ENCODE measurements at places on chromosomes 5 and 9.

GRCh38 chr5:346229-346935 is 24.9 kb downstream of the AHRR start:
- no peak for DNase-seq

DNA sequence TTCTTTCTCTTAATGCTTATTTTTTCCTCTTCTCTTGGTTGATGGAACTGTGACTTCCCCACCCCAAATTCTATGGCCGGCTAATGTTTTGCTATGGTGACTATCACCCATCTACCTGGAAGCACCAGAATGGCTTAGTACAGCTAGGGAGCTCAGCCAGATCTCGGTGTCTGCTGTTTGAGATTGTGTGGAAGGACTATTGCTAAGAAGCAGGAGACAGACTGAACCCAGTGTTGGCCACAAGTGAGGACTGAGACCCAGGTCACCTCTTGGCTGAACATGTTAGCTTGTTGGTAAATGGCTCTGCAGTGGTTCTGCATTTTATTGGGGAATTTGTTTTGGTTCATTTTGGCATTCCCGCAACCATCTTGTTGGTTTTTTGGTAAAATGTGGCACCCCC is 2.7 kb downstream of the PRRC2B start:
- no peak for DNase-seq

GRCh38 chr5:39560726-39561125 is 135.9 kb upstream of the DAB2 start:
- DNase-seq: no peak

DNA sequence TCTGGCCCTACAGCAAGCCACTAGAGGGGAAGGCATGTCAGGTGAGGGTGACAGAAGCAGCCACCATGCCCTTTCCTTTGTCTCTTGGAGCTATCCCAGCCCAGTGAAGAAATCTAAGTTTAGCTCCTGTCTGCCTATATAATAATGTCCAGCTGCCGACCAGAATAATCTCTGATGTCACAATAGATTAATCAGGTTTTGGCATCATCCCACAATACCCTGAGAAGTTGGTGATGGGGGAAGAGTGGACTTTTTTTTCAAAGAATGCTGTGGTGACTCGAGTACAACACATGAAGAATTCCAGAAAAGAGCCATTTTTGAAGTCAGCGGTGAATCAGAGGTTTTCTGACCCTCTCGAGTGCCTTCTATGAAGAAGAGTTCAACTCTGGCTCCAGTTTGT is 1.7 kb upstream of the TSLP start:
- DNase-seq: no peak

GRCh38 chr5:145834554-145834916 is 607 bp downstream of the PRELID2 start:
- DNase-seq: no peak

DNA sequence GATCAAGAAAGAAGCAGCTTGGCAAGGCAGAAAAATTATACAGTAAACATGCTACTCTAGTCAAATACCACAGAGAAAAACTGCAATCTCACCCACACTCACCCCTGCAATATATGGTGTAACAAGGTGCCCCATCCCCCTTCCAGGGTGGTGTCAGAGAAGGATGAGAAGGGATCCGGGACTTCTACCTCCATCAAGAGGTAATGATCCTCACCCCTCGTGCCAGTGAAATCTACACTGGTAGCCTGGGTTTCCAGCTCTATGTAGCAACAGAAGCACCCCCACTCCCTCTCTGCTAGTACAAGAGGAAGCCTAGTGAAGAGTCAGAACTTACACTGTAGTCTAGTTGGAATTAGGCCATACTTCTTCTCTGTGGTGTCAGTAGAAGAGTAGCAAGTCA is 18.9 kb downstream of the SLCO4C1 start:
- DNase-seq: peak; percentile 88

DNA sequence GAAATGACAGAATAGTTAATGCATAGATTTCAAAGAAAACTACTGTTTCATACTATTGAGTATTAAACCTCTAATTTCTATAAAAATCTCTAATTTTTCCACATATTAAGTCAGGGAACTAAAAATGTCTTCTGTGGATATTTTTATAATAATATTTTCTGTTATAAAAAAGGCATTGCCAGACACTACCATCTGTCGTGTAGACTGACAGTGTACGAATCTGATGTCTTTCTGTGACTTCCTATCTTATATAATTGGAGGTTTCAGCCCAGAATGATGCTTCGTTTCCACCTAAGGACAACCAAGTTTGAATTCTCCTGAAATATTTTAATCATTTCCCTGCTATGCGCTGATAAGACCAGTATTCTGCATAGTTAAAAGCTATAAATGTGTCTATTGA is 456.6 kb upstream of the ARRDC3 start:
- DNase-seq: no peak

DNA sequence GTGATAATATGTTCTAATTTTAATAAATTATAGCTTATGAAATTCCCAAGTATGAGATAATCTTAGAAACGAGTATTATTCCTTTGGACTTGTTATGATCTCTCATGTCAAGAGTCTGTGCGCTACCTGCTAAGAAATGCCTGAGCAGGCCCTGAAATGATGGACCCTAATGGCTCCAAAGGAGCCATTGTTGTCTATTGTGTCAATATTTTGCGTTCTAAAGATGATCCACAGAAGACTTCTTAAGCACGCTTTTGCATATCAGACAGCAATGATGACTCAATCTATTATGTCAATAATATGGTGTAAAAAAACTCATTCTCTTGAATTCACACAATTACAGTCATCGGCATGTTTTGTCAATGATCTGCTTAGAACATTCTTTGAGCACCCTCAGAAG is 306.1 kb downstream of the KIAA0825 start:
- no peak for DNase-seq

GRCh38 chr9:89413963-89414638 is 83.8 kb downstream of the SEMA4D start:
- DNase-seq: no peak

DNA sequence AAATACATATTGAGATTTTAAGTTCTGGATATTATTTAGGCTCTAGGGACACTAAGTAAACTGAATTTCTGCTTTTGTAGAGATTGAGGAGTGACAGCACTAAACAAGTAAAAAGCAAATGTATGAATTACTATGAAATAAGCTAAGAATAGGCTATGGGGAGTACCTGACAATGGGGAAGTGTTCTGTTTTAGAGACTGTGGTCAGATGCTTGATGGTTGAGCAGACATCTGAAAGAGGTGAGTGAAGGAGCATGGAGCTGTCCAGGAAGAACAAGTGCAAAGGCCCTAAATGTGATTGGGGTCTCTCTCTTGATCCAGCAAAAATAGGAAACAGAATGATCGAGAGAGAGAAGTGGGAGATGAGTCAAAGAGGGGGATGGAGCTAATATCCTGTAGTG is 111.7 kb downstream of the JAKMIP2 start:
- no peak for DNase-seq

DNA sequence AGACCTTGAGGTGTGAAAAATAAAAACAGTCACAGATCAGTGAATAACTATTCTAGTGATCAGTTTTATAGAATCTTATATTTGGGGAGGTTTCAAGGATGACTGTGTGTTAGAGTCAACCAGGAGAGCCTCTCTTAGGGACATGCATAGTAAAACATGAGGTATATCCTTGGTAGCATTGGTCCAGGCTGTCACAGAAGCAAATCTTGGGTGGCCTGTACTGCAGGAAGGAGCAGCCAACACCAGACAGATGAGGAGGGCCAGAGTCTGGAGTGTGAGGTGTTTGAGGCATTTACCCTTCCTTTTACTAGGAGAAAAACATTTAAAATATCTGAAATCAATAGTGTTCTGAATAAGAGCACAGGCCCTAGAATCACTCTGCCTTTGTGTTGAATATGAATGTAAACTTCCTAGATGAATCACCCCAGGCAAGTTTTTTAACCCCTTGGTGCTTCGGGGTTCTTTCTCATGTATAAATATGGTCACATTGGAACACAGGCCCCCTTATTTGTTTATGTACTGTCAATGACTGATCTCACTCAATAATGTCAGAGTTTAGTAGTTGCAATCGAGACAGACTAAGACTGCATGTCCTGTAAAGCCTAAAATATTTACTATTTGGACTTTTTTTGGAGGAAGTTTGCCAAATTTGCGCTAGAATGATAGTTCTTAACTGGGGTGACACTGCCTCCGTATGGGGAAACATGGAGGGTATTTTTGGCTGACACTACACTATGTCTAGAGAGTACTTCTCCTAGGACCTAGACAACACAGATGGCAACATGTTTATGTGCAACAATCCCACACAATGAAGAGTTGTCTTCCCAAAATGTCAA is 416.5 kb upstream of the POU5F2 start:
- no peak for DNase-seq

DNA sequence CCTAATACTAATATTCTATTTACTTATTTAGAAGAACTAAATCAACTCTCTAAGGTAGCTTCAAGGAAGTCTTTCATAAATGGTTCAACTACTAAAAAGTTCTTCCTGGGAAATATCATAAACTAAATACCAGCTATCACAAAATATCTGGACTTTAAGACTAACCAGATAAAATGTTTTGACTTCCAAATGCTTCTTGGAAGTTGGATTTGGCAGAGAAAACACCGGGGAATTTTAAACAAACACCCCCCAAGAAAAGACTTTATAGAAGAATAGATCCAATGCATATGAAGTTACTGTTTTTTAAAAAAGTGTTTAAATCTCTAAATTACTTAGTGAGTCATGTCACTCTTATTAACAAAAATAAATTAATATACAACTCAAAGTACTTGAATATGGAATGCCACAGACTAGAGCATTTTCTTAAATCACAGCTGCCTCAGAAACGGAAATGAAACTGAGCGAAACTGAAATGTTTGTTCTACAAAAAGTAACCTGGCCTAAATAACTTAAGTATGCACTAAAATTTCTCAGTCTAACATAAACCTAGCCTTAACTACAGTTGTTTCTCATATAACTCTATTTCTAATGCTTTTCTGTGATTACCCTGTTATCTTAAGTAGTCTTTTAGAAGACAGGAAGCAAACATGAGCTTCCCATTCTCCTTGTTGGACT is 6.8 kb downstream of the ABCA1 start:
- DNase-seq: no peak

- no peak for DNase-seq
Measured at GRCh38 chr9:37421914-37422288, 595 bp upstream of the GRHPR start.

- DNase-seq: no peak
Measured at GRCh38 chr9:104960662-104961061, 32.7 kb upstream of the ABCA1 start.

DNA sequence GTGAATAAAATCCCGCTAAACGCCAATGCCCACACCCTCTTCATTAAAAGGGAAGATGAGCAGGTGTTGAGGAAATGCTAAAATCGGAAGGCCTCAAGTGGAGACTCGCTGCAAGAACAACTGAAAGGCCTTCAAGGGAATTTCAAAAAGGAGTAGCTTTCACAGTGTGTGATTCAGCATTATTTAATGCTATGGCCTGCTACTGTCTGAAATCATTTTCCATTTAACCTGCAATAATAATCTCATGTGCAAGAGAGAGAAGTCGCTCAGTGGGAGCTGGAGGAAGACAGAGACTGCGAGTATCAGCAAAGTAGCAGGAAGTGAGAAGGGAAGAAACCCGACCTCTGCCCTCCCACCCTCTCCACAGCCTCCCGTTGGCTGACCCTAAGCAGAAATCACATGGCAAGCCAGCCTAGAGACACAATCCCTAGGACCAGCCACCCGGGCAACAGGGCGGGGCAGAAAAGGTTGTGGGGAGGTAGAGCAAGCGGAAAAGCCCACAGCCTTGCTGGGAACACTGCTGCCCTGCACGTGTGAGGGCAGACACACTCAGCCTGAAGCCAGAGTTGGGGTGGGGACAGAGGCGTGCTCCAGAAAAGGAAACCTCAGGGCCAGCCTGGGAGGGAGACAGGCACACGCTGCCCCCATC is 39.9 kb upstream of the CTSL start:
- no peak for DNase-seq

DNA sequence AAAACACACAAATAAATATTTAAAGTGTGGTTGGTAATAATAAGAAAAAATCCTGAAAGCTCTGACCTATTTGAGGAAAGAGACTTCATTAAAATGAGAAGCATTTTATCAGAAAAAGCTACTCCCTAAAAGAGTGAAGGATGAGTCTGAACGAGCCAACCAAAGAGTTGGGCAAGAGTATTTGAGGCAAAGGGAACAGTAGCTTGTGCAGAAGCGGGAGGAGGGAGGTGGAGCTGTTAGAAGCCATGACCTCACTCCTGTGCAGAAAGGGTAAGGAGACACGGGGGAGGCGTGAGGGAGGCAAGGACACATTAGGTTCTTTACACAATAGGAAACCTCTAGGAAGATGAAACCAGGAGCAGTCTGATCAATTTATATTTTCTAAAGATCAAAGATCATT is 29.4 kb downstream of the SH3RF2 start:
- no peak for DNase-seq

DNA sequence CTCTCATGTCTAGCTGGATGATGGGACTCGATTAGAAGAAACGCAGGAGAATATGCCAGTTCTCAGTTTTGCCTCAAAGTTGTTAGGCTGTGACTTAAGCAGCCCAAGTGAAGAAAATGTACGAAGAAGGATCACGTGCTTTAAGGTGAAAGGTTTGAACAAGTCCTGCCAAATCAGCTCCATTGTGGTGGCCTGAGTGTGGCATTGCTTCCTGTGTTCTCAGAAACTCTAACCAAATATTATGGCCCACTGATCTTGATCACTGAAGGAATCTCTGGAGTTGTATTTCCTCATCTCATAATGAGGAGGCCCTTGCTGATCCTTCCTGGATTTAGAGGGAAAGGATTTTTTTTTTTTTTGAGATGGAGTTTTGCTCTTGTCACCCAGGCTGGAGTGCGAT is 44.0 kb downstream of the OTULIN start:
- no peak for DNase-seq

- no peak for DNase-seq
Measured at GRCh38 chr5:138635265-138635664, 60.1 kb upstream of the HSPA9 start.

GRCh38 chr5:104915226-104915625 is 1352.6 kb upstream of the NUDT12 start:
- no peak for DNase-seq

- DNase-seq: no peak
Measured at GRCh38 chr5:127824126-127824525, 120.9 kb downstream of the CCDC192 start.
